GDM1 (cell line): ENCODE measurements at places on chromosomes 1 and 21.
A peak's percentile ranks its signal among the peaks of the same experiment; 100 is the strongest.

DNA sequence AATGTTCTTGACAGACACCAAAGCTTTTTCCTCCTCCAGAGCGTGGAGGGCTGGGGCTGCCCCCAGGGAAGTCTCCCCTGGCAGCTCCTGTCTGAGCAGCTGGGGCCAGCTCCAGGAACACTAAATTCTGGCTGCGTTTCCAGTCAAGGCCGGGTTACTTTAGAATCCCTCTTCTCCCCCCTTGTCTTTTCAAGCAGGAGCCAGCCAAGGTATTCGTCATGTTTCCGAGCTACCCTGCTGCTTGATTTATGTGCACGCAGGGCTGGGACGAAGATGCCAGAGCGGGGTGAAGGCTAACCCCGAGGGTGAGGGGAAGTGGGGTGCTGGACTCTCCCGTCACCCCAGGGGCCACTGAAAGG is 68.1 kb upstream of the ANGPTL1 start:
- no peak for DNase-seq

- no peak for DNase-seq
These were observed 96.0 kb upstream of the ACTRT2 start for GRCh38 chr1:2925291-2925690.

DNA sequence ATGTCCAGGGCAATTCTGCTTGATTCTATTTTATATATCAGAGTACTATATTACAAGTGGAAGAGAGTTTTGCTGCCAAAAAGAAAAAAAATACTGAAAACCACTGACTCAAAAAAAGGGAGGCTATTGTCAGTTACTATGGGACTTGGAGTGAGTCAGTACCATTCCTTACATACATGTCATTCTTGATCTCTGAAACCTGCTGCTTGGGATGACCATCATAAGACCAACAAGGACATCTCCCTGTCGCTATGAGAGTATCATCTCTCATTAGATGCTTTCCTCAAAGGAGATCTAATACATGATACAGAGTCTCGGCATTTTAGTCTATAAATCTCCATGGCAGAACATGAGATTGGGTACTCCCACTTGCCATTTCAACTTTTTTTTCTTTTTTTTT is 11.8 kb upstream of the INPP5B start:
- no peak for DNase-seq

DNA sequence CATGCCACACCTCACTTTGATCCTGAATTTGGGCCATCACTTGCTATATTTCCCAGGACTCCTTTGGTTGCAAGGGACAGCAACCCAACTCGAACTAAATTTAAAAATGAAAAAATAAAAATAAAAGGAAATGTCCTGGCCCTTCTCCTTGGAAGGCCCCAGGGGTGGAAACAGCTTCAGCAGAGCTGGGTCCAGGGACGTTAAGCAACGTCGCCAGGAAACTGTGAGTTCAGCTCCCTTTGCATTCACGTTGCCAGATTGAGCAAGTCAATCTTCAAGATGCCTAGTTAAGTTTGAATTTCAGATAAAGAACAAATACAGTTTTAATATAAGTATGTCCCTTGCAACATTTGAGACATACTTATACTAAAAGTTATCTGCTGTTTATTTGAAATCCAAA is 14.6 kb upstream of the SPSB1 start:
- DNase-seq = no peak

DNA sequence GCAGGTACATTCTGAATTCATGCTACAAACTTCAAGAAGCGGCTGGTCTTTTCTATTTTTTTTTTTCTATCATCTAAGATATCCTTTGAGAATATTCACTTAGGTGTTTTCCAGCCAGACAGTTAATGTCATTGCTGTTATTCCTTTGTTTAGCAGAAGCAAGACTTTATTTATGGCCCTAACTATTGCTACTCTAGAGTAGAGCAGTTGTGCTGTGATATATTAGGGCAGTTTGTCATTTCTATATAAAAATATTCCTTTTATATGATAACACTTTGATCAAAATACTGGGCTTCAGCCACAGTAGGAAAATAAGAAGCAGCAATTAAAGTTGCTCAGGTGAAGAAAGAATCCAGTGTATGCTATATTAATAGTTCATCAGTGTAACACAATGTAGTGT is 959.3 kb downstream of the NCAM2 start:
- no peak for DNase-seq

DNA sequence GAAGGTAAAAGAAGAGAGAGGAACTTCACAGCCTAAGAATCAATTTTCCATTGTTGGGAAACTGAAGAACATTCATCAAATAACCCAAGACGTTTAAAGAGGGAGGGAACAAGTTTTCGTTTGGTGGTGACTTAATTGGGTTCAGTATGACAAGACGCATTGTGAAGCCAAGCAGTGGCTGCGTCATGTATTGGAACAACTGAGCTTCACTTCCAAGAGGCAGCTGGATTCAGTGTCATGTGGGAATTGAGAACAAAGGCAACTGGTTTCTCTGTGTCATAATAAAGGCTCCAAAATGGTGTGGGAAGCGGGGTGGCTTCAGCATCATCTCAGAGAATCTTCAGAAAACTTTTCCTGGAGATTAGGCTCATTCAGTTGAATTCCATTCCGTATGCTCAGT is 29.8 kb upstream of the RC3H1 start:
- DNase-seq = no peak

GRCh38 chr1:13808729-13809131 is 108.7 kb downstream of the PRDM2 start:
- DNase-seq = no peak

DNA sequence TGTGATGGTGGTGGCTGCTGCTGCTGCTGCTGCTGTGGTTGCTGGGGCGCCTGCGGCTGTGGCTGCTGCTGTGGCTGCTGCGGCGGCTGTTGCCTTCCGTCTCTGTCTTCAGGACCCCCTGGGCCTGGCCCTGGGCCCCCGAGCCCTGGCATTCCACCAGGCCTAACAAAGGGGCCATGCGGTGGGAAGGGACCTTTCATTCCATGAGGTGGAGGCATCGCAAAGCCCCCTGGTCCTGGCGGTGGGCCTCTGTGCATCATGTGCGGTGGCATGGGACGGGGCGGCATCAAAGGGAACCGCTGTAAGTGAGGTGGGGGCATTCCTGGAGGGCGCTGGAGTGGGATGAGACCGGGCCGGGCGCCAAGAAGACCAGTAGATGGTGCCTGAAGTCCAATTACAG is 12.4 kb downstream of the SOD1 start:
- no peak for DNase-seq

DNA sequence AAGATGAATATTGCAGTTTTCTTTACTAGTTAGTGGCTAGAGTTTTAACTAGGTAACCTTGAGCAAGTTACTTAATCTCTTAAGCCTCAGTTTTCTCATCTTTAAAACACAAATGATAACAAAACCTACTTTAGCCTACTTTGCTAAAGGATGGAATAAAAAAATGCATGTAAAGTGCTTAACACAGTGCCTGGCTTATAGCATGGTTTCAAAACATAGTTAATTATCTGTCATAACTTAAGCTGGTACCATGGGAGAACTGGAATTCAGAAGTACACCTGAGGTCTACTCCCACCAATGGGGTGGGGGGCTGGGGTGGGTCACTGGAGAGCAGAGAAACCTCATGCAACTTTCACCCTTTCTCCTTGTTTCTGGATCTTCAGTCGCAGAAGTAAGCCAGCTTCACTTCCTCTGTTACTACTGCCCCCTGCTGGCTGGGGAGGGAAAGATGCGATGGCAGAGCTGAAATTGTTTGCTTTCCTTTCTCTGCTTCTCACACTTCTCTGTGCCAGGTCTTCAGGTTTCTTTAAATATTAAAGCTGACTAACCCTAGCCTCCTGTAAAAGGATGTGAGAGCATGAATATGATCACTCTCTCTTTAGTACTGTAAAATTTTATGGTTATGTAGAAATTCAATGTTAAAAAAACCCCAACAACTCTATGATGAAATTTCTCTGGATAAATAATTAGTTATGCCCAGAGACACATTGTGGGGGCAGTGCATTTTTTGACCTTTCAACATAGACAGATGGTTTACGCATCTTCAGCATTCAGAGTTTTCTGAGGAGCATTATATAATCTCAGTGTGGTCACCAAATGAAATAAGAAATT is 324.2 kb downstream of the HLX start:
- peak; percentile 18 for DNase-seq

GRCh38 chr1:198637157-198637556 is 1.7 kb upstream of the PTPRC start:
- no peak for DNase-seq

DNA sequence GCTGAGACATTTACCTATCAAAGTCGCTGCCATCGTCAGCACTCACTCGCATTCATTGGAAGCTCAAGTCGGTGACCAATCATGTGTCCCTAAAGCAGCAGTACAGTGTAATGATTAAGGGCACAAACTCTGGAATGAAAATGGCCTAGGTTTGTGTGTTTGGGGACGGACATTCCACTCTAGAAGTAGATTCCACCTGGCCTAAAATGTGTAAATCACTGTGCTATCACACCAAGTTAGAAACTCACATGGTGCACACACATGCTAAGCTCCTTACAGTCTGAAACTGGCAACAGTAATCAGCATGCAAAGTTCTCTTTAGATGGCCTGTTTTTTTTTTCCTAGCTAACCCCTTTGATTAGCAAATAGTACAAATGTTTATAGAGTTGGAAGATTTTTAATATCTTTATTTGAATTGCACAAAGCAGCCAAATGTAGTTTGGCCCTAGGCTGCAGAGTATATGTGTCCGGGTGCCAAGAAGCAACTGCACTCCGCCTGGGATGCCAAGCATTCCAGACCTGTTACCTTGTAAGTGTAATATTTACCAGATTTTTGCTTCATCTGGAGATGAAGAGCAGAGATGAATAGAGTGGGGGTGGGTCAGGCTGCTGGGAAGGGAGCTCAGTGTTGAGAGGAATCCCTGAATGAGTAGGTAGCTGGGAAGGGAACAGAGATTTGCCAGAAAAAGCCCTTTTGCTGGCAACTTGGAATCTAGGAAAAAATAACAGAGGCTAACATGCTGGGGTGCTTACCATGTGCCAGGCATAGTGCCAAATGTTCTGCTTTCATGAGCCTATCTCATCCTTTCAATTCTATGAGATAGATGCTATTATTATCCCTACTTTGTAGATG is 35.2 kb downstream of the TGFB2 start:
- no peak for DNase-seq

DNA sequence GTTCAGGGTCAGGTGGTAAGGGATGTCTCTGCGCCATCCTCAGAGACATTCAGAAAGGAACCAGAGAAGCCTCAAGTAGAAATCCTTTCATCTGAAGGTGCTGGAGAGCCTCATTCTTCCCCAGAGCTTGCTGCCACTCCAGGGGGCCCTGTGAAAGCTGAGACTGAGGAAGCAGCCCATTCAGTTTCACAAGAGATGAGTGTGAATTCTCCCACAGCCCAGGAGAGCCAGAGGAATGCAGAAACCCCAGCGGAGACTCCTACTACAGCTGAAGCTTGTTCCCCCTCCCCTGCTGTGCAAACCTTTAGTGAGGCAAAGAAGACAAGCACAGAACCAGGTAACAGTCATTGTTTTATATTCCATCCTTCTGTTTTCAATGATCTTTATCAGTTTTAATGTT is 38.7 kb downstream of the ZBTB40 start:
- DNase-seq = no peak

DNA sequence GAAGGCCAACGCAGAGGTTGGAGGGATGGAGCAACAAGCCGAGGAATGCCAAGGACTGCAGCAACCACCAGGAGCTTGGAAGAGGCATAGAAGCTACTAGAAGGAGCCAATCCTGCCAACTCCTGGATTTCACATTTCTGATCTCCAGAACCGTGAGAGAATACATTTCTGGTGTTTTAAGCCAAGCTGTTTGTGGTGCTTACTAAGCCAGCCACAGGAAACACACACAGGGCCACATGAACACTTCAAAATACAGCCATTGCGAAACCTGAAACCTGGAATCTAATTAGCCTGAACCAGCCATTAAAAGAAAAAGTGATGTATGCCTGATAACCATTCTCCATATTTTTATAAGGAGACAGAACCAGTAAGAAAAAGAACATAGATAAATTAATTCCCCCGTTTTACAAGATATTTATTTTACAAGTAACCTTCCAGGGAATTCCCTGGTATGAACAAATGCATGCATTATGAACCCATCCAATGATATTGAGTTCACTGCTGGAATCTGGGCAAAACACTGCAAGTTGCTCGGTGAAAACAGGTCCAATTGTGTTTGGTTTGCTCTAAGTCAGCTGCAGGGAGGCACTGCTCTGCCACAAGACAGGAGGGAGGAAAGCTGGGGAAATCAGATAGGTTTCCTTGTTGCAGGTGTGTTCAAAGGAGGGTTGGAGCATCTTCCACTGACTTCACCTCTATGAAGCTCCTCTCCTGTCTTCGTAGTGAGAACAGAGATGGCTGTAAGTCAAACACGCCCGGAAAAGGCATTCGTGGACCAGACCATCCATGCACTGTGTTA is 70.2 kb downstream of the ETS2 start:
- DNase-seq = no peak

- peak; percentile 9 for DNase-seq
These were observed 123.2 kb upstream of the TNFSF4 start for GRCh38 chr1:173330149-173330951.

- no peak for DNase-seq
These were observed 597.9 kb upstream of the ADAMTS5 start for GRCh38 chr21:27564684-27565301.

DNA sequence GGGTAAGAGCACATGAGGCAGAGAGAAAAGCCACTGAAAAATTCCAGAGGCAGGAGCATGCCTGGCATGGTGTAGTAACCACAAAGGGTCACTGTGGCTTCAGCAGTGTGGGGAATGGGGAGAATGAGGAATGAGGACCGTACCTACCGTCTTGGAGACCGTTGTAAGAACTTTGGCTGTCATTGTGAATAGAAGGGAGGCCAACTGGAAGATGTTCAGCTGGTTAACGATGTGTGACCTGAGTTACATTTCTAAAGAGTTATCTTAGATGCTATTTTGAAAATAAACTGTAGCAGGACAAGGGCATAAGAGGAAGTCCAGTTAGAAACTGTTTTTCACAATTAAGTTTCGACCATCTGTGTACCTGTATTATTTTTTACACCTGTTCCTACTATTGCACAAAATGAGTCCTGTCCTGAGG is 365.5 kb upstream of the SGIP1 start:
- no peak for DNase-seq

GRCh38 chr1:101697072-101697471 is 299.7 kb downstream of the OLFM3 start:
- DNase-seq = no peak

DNA sequence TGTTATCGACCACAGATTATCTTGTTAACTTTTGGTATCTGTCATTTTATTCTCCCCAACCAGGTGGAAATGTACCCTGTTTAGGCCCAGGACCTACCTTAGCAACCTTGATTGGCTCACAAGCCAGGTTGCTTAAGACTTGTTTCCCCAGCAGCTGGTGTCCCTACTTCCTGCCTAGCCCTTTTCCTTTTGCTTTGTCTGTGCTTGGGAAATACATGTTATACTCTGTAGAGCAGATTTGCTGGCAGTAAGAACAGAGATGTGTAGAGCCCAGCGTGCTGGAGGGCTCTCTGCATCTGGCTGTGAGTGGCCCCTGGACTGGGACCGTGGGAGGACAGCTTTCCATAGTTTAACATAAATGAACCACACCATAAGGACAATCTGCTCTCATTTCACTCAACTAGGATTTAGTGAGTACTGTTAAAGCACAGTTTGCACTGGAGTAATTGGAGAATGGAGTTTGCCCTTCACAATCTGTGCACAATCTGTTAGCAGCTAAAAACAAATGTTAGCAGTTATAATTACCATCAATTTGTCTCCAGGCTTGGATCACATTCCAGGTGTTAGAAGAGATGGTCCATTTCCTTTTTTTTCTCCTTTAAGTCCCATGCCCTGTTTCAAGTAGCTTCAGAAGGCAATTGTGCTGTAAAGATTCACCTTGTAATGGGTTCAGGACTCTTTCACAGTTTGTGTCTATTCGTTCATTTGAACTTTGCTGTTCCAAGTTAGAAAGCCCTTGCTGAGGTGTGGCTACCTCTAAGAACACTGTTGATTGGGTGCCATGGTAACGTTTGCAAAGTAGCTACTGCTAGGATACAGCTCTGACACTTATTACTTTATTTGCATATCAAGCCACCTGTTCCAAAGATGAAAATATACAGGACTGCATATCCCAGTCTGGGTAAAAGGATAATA is at the start of gene APOBEC4:
Gene APOBEC4, minus strand, starts transcription at position 770 of the 915 bp plus-strand sequence. CDS start 4,535 bp downstream, outside the sequence.
- DNase-seq = no peak
